Inflammatory macrophage treated with lipopolysaccharide for 1 hour (primary cell): ENCODE measurements at places on chromosomes 2 and 18.

DNA sequence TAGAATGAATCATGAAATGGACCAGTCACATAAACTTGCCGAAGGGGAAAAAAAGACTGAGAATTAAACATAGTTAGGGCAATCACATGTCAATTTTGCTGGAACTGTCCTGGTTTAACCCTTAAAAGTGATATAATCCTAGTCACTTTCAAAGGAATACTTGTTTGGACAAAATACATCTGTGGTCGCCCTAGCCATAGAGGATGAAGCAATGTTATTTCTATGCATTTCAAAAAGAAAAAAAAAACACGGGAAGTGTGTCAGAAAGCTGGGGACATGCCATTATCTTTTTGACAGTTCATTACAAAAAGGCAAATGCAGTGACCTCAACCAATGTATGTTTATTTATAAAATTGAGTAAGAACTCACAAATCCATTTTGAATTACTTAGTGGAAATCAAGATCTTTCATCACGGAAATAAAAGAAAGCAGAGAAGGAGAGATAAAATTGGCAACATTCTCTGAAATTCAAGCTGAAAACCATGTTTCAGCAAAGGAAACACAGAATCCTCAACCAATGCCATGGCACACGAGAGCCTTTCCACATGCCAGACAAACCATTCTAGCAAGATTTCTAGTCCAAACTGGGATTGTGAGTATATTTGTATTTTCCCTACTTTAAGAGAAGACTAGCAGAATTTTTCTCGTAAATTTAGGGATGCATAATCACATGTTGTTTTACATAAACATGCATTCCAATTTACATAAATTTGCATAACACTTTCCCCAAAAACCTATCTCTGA lies 854.3 kb upstream of the ACVR2A start:
- no peak for DNase-seq

GRCh38 chr2:54666131-54666633 lies 57.3 kb upstream of the EML6 start:
- no peak for DNase-seq

- no peak for DNase-seq
Measured at GRCh38 chr18:25223211-25223610, 128.8 kb downstream of the ZNF521 start.

DNA sequence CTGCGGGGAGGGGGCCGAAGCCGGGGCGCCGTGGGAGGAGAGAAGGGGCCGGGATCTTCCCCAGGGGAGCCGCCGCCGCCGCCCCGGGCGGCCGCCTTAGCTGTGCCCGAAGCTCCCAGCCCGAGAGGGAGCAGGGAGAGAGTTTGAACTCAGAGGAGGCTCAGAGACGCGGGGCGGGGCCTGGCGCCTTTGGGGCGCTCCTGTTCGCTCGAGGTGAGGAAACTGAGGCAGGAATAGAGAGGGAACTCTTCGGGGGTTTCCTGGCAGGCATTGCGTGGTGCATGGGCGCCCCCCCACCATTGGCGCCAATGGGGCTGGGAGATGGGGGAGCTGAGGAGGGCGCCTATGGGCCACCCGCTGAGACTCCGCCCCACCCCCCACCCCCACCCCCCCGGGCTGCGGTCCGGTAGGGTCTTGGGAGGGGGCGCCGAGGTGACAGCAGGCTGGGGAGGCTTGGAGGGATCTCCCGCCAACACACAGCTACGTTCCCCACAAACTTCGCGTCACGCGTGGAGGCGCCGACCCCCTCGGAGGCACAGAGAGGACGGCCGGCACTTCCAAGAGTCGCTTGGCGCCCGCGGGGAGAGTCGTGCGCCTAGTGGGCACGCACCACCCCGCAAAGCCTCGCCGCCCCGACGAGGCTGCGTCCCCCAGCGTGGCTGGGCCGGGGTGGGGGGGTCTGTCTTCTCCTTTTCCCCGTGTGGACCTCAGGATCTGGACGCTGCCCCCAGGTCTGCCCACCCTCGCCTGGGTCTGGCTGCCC lies 680 bp downstream of the CTDSP1 start:
- DNase-seq, result no peak

GRCh38 chr2:82055846-82056245 lies 1751.3 kb upstream of the LRRTM1 start:
- DNase-seq, result no peak
